ENCODE measurements at places on chromosomes 7 and 10. TPM values are rescaled to one million over a fixed set of nuclear protein-coding genes. Genes with fewer than 3 reads are reported as not detected.

GRCh38 chr7:74344786-74345185, 55.6 kb downstream of the CLIP2 start:
- DNase-seq, result no peak

- no peak for DNase-seq
These were observed 138.1 kb downstream of the WDR11 start for GRCh38 chr10:120989279-120989678.

DNA sequence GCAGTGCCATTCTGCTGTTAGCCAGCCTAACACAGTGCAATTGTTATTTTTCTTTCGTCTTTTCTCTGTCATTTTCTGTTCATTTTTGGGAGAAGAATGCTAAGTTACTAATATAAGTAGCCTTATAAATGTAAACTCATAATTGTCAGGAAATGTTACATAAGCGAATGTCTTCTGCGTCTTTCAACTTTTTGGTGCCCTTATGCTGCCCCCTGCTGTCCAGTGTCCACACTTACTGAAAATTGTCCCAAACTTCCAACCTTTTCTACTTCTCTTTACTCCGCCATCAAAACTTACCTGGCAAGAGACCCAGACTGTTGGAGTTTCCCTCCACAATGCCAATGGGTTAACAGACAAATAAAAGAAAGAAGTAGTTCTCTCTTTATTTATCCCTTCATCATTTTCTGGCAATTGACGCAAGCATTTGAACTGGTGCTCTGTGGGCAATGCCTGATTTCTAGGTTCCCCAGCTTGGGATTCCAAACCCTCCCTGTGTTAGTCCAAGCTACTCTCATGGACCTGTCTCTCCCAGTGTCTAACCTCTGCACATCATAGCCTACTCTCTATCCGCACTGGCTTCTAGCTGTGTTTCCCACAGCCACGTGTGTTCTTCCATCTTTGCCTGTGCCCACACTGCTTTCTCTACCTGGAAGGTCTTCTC, 21.0 kb upstream of the EPC1 start:
- DNase-seq, result peak; percentile 76

GRCh38 chr7:13057462-13058200, 370.2 kb downstream of the ARL4A start:
- peak; percentile 16 for DNase-seq

DNA sequence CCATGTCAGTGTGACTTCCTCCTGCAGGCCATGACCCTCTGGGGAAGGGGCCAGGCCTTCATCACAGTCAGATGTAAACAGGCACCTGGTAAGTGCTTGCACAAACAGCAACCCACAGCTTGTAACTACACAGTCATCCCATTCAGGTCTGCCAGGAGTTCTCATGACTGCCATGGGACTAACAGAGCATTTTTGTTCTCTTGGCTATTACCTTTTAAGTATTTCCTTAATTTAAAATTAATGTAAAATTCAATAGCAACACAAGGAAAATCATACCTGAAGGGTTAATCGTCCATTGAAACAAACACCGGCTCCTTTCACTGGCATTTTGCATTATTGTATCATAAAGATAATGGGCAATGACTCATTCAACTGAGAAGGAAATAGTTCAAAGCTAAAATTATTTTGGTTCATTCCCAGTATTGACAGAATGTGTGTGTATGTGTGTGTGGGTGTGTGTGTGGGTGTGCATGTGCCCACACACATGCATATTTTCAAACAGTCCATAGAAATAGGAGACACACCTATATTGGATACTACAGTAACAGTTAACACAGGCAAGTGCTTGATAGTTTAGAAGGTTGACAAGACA, 307.9 kb downstream of the WDR11 start:
- peak; percentile 39 for DNase-seq

DNA sequence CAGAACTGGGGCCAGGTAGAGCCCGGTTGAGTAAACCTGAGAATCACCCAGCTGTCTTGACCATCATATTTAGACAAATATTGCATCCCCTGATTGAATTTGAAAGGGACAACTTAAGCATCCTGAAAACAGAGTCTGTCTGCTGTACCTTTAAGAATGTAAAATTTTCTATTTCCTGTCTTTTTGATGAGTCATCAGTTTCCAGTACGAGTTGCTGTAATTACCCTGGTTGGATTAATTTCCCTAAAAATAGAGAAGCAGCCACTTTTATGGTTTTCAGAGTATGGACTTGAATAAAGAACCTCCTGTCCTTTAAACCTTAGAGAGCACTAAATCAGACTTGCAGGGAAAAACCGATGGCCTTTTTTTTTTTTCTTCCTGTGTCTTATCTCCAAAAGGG, 164.6 kb upstream of the SH2B2 start:
- peak; percentile 63 for DNase-seq

GRCh38 chr7:103991406-103991805, 1.9 kb upstream of the RELN start:
- DNase-seq, result no peak

- DNase-seq, result no peak
These were observed 765 bp upstream of the LCOR start for GRCh38 chr10:96831200-96831866.

GRCh38 chr10:13351340-13351915, 3.3 kb upstream of the SEPHS1 start:
- no peak for DNase-seq

DNA sequence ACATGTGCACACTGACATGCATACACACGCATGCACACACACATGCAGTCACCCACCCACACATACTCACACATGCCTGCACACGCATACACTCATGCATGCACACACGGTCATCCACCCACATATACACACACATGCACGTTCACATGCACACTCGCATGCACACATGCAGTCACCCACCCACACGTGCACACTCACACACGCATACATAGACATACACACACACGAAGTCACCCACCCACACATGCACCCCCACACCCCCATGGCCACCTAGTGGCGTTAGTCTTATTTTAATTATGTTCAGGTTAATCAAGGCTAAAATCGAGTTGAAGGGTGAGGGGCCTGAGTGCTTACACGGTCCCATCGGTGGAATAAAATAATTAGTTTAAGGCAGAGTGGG, 96.8 kb downstream of the DNAJB6 start:
- no peak for DNase-seq

DNA sequence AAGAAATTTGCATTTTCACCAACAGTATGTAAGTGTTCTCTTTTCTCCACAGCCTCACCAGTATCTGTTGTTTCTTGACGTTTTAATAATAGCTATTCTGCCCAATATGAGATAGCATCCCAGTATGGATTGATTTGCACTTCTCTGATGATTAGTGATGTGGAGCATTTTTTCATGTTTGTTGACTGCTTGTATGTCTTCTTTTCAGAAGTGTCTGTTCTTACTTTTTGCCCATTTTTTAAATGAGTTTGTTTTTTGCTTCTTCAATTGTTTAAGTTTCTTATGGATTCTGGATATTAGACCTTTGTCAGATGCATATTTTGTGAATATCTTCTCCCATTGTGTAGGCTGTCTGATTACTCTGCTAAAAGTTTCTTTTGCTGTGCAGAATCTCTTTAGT, 12.2 kb upstream of the TPK1 start:
- DNase-seq, result no peak

GRCh38 chr7:46972205-46972604, 609.7 kb downstream of the TNS3 start:
- DNase-seq, result peak; percentile 87

GRCh38 chr7:65397730-65398142, 24.1 kb downstream of the ZNF92 start:
- DNase-seq, result peak; percentile 79

DNA sequence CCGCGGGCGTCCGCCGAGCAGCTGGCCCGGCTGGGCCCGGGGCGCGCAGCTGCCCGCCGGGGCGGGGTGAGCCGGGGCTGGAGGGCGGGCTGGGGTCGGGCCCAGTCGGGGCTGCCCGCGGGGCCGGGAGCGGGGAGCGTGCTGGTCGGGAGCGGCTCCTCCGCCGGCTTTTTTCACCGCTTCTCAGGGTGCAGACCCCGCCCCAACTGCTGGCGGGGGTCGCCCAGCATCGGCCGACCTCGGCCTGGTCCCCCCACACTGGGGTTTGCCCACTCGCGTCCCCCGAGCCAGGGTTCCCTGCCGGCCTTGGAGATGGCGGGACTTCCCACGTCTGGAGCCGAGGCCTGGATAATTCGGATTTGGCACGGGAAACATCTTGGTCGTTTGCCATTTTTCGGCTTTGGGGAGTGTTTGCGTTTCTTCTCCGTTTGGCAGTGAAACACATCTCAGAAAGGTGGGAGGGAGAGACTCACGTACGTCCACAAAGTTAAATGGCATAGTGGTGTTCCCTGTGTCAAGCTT, 432 bp downstream of the TMEM248 start:
- peak; percentile 51 for DNase-seq

DNA sequence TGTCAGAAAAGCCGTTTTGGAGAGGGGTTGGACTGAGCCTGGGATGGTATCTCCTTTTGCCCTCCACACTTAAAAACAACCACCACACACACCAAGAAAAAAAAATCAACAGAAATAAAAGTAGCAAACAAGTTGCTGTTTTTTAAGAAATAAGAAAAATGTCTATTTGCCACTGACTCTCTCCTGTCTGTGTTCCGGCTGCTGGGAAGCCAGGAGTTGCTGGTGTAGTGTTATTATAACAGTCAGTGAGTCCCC, 163 bp downstream of the EGR2 start:
- DNase-seq, result no peak

DNA sequence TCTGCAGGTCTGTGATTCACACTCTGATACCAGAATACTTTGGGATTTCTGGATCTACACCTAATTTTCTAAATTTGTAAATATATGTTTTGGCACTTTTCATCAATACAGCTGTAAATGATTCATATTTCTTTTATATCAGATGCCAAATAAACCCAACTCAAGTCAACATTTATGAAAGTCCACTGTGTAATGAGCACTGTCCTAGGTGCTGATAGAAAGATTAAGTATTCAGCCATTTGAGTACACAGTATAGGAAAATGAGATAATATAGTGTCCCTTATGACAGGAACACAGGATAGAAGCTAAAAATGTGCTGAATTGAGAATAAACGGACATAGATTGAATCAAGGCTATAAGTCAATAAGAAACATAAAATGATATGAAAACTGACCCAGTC, 6.4 kb downstream of the ANXA7 start:
- DNase-seq, result no peak

GRCh38 chr7:106460792-106461254, 176.0 kb upstream of the NAMPT start:
- DNase-seq, result peak; percentile 26

The NPY gene
- total RNA-seq, result not detected

The ZNF117 gene
- total RNA-seq, result 5.6 TPM

The PLAU gene
- 60.1 TPM for total RNA-seq

The GPNMB gene
- total RNA-seq, result 177 TPM

The COL26A1 gene
- total RNA-seq, result not detected

The HYAL4 gene
- total RNA-seq, result not detected

The LLCFC1 gene
- total RNA-seq, result not detected

The MSMB gene
- not detected for total RNA-seq

The IL6 gene
- 22.1 TPM for total RNA-seq

The INSIG1 gene
- 353 TPM for total RNA-seq

The STOX1 gene
- under 0.01 TPM for total RNA-seq

The ARMS2 gene
- not detected for total RNA-seq

The SUFU gene
- total RNA-seq, result 2.6 TPM

The PRPS1L1 gene
- not detected for total RNA-seq

The LIPK gene
- not detected for total RNA-seq

The IPMK gene
- 4.1 TPM for total RNA-seq
